NCI-H524 treated with DMSO at 0.1 percent for 48 hours (cell line): ENCODE measurements at places on chromosomes 13 and 19.

GRCh38 chr19:45251452-45252354, 632 bp downstream of the MARK4 start:
- DNase-seq = no peak

GRCh38 chr13:36436811-36437210, 4.5 kb downstream of the CCNA1 start:
- no peak for DNase-seq

GRCh38 chr19:37966211-37966661, 59.2 kb downstream of the SIPA1L3 start:
- DNase-seq = no peak

DNA sequence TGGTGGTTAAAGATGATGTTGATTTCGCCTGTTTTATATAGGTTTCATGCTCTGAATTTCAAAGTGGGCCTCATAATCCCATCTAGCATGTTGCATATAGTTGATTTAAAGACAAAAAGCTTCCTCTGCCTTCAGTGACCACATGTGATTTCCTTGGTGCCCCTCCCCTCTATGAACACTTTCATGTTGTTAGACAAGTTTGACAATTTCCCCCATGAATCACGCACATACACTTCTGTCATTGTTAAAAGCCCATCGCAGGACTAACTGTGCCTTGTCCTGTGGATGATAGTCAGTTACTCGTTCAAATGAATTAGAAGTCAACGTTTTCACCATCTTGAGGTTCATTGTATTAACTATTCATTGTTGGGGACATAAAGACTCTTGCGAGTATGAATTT, 6.7 kb downstream of the TNFSF11 start:
- DNase-seq = no peak

GRCh38 chr19:19214159-19214490, 2.4 kb downstream of the NCAN start:
- DNase-seq = no peak

DNA sequence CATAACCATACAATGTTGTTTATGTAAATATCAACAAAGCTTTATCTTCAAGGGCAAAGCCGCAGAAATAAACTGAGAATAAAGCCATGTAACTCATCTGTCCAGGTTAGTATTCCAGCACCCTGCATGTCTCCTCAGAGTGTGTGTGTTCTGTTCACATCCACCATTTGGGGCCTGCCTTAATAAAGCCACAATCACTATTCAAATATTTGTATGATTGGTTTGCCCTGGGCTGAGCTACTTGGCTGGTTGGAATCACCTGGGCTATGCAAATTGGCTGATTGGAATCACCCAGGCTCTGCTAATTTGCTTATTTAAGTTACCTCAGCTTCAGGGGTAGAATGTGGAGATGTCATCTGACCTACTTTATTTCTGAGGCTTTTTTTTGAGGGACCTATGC, 42.4 kb upstream of the ZNF737 start:
- DNase-seq = no peak

DNA sequence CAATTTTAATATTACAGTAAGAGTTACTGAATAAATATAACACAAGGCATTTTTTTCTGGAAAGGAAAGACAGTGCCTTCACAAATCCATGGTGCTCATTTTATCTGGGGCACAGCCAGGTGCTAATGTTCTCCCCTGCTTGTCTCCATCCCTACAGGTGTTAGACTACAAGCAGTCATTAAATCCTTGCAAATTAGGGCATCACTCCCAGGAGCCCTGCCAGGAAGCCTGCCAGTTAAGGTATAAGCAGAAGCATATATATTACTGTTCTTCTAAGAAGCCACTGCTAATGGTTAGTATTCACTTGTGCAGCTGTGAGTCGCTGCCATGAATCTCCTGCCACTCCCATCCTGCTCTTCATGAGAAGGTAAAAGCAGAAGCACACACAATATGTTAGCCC, 149.7 kb downstream of the OXGR1 start:
- no peak for DNase-seq

GRCh38 chr19:35903550-35904179, 1.3 kb downstream of the HCST start:
- DNase-seq = no peak

DNA sequence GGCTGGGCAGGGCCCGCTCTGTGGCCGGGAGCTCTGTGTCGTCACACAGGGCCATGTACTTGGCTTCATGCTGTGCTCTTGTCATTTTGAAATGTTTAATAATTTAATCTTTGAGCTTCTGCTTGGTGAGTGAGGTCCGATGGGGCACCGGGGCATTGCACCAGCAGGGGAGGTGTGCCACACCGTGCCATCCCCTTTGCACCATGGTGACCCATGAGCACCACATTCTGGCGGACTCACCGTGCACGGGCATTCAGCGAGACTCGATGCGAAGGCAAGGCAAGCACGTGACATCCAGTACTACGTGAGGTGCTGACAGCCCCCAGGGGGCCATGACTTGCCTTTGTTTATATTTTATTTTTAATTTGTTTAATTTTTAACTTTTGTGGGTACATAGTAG, 204.3 kb downstream of the URI1 start:
- DNase-seq = no peak

DNA sequence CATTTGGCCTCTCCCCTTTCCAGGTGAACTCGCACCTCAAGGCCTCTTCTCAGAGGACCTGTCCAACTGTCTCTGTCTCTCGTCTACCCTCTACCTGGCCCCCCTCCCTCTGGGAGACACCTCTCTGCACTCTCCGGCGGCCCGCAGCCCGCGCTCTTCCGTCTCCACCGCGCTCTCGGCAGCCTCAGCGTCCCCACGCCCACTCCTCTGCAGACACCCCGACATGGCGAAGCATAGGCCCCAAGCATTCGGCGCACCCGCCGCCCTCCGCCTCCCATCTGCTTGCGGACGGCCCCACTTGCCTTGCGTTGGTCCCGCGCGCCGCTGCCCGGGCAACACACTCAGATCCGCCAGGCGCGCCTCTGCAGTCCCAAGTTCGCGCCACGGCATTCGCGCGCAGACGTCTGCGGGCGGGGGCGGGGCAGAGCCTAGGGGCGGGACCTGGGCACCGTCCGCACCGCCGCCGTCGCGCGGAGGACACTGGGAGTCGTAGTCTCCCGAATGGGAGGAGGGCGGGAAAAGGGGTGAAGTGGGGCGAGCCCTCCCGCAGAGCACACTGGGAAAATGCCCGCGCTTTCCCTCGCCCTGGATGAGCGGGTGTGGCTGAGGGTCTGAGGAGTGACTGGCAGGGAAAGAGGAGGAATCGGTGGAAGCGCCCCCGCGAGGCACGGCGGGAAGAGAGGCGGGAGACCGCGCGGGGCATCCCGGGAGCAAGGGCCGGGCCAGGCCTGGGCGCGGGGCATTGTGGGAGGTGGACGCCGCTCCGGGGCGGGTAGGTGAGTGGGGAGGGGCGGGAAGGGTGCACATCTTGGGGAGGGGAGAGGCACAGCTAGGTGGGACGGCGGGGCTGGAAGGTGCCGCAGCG, at the start of the genes LIG1 and ZSWIM9:
Gene LIG1 (minus strand): TSS at position 406 of the 865 bp plus-strand sequence. CDS start 4,778 bp downstream, outside the sequence.
Gene ZSWIM9 (plus strand): TSS at position 742 of the 865 bp plus-strand sequence. CDS start 1,123 bp downstream, outside the sequence.
- peak; percentile 94 for DNase-seq

- no peak for DNase-seq
Observed at GRCh38 chr13:46121033-46121432, 16.2 kb upstream of the CPB2 start.

- DNase-seq = no peak
Observed at GRCh38 chr13:32126278-32126677, 94.7 kb downstream of the FRY start.

GRCh38 chr13:41546372-41547190, 89.2 kb downstream of the RGCC start:
- no peak for DNase-seq

GRCh38 chr19:33434069-33434885, 60.8 kb downstream of the CEBPG start:
- no peak for DNase-seq

DNA sequence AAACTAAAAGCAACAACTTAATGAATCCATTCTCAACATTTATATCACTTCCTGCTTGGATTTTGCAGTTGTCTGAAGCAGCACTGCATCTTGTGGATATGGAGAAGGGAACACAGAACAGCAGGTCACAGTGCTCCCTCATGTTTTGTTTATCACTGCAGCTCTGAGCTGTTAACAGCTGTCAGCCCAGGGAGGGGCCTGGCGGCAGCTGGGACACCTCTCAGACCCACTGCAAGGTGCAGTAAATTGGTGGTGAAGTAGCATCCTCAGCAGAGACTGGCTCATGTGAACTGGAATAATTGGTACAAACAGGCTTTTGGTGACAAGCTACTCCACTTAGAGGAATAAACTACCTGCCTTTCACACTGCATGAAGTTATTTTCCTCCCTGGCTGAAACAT, 170.4 kb downstream of the LIG4 start:
- peak; percentile 54 for DNase-seq

DNA sequence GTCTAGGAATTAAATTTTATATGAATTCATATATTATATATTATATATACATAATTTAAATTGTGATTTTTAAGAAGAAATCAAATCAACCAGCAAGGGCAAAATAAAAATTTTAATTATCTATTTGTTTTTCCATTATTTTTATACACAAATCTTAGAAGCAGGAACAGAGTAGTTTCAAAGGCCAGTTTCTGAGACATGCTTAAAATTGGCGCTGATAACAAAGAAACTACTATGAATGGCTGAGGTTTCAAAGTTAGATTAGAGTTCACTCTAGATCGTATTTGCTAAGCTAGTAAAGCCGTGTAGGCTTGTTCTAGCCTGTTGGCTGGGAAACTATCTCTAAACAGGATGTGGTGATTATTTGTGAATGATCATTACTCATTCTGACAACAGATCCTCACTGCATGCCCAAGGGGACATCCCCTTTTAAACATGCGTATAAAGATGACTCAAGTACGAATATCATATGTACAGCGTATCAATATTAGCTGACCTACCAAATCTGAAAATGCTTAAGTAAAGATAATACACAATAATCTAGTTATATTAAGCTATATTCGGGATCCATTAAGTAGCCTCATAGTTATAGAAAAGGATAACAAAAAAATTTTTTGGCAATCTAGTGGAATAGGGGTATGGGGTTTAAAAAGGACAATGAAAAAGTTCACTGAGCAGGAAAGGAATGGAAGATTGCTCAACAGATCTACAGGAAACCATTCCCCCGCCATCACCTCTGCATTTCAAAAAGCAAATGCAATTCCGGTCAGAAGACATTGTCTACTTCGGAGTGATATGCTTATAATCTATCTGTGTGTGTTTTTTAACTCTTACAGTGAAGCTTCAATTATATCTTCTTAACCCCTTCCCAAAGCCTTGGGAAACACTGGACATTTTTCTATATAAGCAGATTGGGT, 150.1 kb downstream of the SHISA2 start:
- no peak for DNase-seq

DNA sequence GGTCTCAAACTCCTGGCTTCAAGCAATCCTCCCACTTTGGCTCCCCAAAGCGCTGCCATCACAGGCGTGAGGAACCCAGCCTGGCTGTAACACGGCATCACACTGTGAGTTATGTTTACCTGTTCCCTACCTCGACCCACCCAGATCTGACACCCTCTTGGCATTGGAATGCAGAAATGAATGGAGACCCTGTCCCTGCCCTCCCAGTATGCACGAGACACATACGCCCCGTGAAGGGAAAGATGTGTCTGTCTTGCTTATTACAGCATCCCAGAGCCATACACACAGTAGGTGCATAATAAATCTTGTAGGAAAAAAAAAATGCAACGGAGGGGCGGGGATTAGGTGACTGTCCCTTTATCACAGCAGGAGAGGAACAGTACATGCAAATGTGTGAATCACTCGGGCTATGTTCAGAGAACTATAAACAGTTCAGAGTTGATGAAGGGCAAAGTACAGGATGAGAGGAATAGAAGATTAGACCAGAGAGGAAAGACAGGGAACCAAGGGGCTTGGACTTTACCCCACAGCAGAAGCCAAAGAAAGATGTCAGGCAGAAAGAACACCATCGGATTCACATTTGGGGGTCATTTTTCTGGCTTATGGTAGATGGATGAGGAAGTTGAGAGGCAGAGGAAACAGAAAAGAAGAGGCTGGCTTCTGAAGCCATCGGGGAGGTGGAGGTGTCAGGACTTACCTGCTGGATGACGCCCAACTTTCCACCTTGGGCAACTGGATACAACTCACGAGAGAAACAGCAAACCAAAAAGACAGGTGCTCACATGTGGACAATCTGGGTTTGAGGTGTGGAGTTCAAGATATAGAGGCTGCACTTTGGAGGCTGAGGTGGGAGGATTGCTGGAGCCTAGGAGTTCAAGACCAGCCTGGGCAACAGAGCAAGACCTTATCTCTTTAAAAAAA, 94.3 kb downstream of the INSR start:
- DNase-seq = no peak

GRCh38 chr13:22073718-22074117, 402.8 kb downstream of the FGF9 start:
- DNase-seq = no peak

GRCh38 chr19:10288662-10289166, 1.0 kb upstream of the ICAM5 start:
- DNase-seq = peak; percentile 44

- no peak for DNase-seq
Observed at GRCh38 chr13:84672616-84673015, 790.3 kb upstream of the SLITRK1 start.

DNA sequence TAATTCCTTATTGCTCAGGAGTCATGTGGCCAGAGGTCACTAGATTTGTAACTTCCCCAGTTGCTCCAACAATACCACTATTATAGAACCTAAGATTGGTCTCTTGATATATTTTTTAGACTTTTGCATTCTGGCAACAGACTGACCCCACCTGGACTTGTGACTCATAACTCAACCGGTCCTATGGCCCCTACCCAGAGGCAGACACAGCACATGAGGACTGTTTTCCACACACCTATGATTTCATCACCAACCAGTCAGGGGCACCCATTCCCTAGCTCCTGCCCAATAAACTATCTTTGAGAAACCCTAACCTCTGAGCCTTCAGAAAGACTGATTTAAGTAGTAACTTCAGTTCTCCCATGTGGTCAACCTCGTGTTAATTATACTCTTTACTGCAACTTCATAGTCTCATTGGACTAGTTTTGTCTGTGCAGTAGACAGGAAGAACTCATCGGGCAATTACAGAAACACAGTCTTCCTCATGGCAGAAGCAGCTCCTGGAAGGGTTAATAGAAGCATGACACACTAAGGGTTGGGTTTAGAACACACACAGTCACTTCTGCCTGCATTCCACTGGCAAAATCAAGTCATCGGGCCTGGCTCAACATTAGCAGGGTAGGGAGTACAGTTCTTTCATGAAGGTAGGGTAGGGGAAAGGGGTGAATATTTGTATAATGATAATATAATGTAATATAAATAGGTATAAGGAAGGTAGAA, 251.8 kb downstream of the UQCRFS1 start:
- DNase-seq = no peak

- DNase-seq = no peak
Observed at GRCh38 chr13:65638572-65639168, 1591.5 kb downstream of the PCDH9 start.
